Nephron progenitor cell (in vitro differentiated cells): ENCODE measurements at places on chromosomes 6 and 20.

GRCh38 chr6:16148498-16148897 lies 19.6 kb downstream of the MYLIP start:
- DNase-seq: no peak

DNA sequence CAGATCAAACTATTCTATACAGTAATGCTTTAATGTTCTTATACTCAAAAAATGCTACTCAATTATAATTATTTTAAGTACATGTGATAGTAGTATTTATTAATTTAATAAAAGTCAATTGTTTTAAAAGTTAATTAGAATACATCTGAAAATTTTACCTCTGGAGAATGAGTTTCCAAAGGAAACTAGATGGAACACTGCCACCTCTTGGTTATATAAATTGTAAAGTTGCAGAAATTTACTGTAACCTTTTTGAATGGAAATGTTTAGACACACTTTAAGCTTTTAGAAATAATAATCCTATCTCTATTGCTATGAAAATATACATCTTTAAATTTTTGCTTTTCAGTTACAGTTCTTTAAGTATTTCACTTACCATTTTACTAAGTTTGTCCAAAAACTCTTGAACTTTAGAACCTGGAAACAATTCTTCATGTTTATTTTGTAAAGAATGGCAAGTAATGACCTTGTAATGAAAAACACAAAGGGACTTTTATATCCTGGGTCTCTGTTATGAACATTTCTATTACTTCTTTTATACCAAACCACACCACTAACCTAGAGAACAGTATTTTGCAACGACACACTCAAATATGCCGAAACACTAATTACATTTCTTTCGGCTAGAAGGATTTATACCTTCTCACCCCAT lies 10.9 kb upstream of the BMP5 start:
- no peak for DNase-seq

- no peak for DNase-seq
Measured at GRCh38 chr6:125888989-125889656, 67.4 kb upstream of the HINT3 start.

- DNase-seq: no peak
Measured at GRCh38 chr20:37538003-37538402, 10.3 kb upstream of the BLCAP start.

- DNase-seq: no peak
Measured at GRCh38 chr20:8213270-8213669, 81.2 kb downstream of the PLCB1 start.
